ENCODE measurements at places on chromosomes 3 and 15. TPM values are rescaled to one million over a fixed set of nuclear protein-coding genes. Genes with fewer than 3 reads are reported as not detected.

Gene EIF4E3
- total RNA-seq: under 0.01 TPM

Gene SCAMP5
- total RNA-seq: 0.39 TPM

Gene FEZF2
- not detected for total RNA-seq

Gene SPTBN5
- 3.9 TPM for total RNA-seq

Gene TGM5
- not detected for total RNA-seq

Gene CCR8
- total RNA-seq: not detected

Gene SCN11A
- total RNA-seq: under 0.01 TPM

Gene C3orf70
- total RNA-seq: 0.11 TPM

Gene CLDN11
- total RNA-seq: 2.4 TPM

Gene IMP3
- total RNA-seq: 46.3 TPM

Gene WDR93
- total RNA-seq: 0.39 TPM

Gene C3orf22
- not detected for total RNA-seq

Gene FBXL22
- total RNA-seq: 0.39 TPM

Gene CYP1A2
- total RNA-seq: not detected

Gene CAPN7
- 61.5 TPM for total RNA-seq

Gene SMAD6
- 9.4 TPM for total RNA-seq

Gene POLG
- 64.0 TPM for total RNA-seq

Gene GP9
- not detected for total RNA-seq

Gene CD96
- total RNA-seq: not detected

Gene MNS1
- total RNA-seq: not detected

Measured in placental epithelial cell (primary cell).